ENCODE measurements at places on chromosomes 2 and 18. TPM values are rescaled to one million over a fixed set of nuclear protein-coding genes. Genes with fewer than 3 reads are reported as not detected.

The OTX1 gene
- not detected for polyA plus RNA-seq

The ARHGAP25 gene
- polyA plus RNA-seq, result 217 TPM

The KIF5C gene
- 2.0 TPM for polyA plus RNA-seq

The CABLES1 gene
- polyA plus RNA-seq, result 0.30 TPM

The ABCA12 gene
- polyA plus RNA-seq, result not detected

The CAPN14 gene
- 2.9 TPM for polyA plus RNA-seq

The NGEF gene
- polyA plus RNA-seq, result not detected

The ACSL3 gene
- 19.6 TPM for polyA plus RNA-seq

The LRATD1 gene
- polyA plus RNA-seq, result not detected

The SIX2 gene
- polyA plus RNA-seq, result not detected

The ZSWIM2 gene
- polyA plus RNA-seq, result not detected

The ATP6V1B1 gene
- not detected for polyA plus RNA-seq

The MAP4K3 gene
- polyA plus RNA-seq, result 1.1 TPM

The DSC1 gene
- 0.54 TPM for polyA plus RNA-seq

The IL37 gene
- polyA plus RNA-seq, result not detected

The CCDC148 gene
- not detected for polyA plus RNA-seq

The MYO5B gene
- polyA plus RNA-seq, result 1.2 TPM

The SEMA4F gene
- polyA plus RNA-seq, result 6.4 TPM

The CHRND gene
- not detected for polyA plus RNA-seq

The FBXO15 gene
- 0.90 TPM for polyA plus RNA-seq

The B3GNT7 gene
- 3.3 TPM for polyA plus RNA-seq

The GAREM1 gene
- not detected for polyA plus RNA-seq

The ECEL1 gene
- not detected for polyA plus RNA-seq

The PAX3 gene
- polyA plus RNA-seq, result not detected

The ARL5A gene
- polyA plus RNA-seq, result 70.7 TPM

The MTIF2 gene
- 16.9 TPM for polyA plus RNA-seq

The POTEI gene
- polyA plus RNA-seq, result not detected

The AGBL5 gene
- polyA plus RNA-seq, result 10.8 TPM

The EML6 gene
- polyA plus RNA-seq, result 3.8 TPM

The FIGN gene
- not detected for polyA plus RNA-seq

The TUBA4B gene
- not detected for polyA plus RNA-seq

The SERPINB11 gene
- polyA plus RNA-seq, result not detected

The RMDN2 gene
- 9.8 TPM for polyA plus RNA-seq

The OSR1 gene
- polyA plus RNA-seq, result not detected

The SH3BP4 gene
- 2.0 TPM for polyA plus RNA-seq

The FRZB gene
- 0.90 TPM for polyA plus RNA-seq

The NPPC gene
- not detected for polyA plus RNA-seq

The ZNF385B gene
- polyA plus RNA-seq, result not detected

The HOXD9 gene
- polyA plus RNA-seq, result not detected

The COL4A3 gene
- 6.2 TPM for polyA plus RNA-seq

The RNF125 gene
- 11.7 TPM for polyA plus RNA-seq

The LINC00305 gene
- polyA plus RNA-seq, result not detected

The SLC4A5 gene
- 1.2 TPM for polyA plus RNA-seq

The UGT1A4 gene
- not detected for polyA plus RNA-seq

The DSEL gene
- polyA plus RNA-seq, result not detected

The PLCL1 gene
- polyA plus RNA-seq, result 0.23 TPM

The NYAP2 gene
- not detected for polyA plus RNA-seq

The GPAT2 gene
- 8.6 TPM for polyA plus RNA-seq

The SPC25 gene
- not detected for polyA plus RNA-seq

The CAPN13 gene
- polyA plus RNA-seq, result not detected

The ALK gene
- polyA plus RNA-seq, result not detected

The KCNE4 gene
- not detected for polyA plus RNA-seq

The C2orf78 gene
- polyA plus RNA-seq, result not detected
